ACHN (cell line): ENCODE measurements at places on chromosomes 6 and 20.

DNA sequence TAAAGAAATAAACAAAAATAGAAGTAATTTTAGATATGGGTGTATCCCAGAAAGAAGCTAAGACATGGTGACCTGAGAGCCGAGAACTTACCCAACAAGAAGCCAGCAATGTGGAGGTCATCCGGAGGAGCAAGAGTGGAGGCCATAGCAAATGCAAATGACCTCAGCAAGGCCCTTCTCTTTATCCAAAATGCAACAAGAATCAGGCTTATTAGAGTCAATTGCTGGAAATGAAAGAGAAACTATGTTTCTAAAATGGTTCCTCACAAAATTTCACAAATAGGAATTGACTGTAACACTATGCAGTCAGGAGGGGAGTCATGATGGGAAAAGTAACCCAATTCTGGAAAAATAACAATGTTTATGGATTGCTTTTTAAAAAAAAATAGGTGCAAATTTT, 90.4 kb downstream of the TNFAIP3 start:
- DNase-seq, result no peak

DNA sequence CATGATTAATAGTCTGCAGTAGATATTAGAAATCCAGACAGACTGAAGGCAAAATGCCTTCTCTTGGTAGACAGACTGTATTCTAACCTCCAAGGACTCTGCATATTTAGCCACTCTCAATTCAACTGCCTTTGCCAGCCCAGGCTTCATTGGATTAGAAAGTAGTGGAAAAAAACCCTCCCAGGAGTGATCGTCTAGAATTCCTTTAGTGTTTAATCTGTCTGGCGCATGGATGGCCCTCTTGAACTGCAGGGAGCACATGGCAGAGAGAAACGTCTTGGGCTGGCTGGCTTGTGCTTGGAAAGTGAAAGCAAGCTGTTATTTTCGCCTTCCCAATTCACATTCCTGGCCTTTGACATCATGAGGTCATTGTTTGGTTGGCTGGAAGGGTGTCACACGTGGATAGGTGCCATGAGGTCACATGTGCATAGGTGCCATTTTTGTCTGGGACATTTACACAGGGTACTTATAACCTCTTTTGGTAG, 30.9 kb upstream of the NEDD9 start:
- peak; percentile 79 for DNase-seq

GRCh38 chr6:148954934-148955333, 208.1 kb downstream of the UST start:
- no peak for DNase-seq

- DNase-seq, result peak; percentile 34
Observed at GRCh38 chr6:142903812-142904211, 41.2 kb downstream of the HIVEP2 start.

GRCh38 chr6:118921084-118921483, 13.9 kb downstream of the MCM9 start:
- no peak for DNase-seq

DNA sequence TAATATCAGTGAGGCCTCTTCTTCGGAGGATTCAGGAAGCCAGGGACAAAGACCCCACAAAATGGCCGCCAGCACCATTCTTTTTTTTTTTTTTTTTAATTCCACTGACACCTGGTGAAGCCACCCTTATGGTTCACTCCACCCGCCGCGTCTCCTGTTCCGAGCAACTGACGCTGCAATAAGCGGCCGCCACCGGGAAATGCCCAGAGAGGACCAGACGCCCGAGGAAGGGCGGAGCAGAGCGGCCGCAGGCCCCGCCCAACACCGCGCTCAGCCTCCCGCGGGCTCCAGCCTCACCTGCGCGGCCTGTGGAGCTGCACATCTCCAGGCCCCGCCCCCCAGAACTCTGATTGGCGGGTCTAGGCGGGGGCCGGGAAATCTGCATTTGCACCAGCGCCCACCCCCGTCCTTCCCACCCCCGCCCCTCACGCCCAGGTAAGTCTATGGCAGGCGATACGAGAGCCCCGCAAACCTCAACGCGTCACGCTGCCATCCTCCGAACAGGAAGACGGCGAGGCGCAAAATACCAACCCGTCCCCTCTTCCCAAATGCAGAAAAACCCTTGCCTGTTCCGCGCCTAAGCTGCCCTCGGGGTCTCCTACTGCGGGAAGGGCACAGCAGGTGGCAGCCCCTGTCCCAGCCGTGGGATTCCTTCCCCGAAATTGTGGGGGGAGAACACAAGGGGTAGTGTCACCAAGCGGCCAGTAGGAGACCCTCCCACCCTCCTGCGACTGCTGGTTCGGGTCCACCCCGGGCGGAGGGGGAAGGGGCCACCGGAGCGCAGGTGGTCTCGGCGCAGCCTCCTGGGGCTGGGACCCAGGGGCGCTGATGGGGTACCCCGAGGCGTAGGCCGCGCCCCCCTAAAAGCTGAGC, 960 bp downstream of the ATP9A start:
- DNase-seq, result peak; percentile 50

GRCh38 chr6:14232889-14233288, 115.3 kb downstream of the CD83 start:
- DNase-seq, result no peak

DNA sequence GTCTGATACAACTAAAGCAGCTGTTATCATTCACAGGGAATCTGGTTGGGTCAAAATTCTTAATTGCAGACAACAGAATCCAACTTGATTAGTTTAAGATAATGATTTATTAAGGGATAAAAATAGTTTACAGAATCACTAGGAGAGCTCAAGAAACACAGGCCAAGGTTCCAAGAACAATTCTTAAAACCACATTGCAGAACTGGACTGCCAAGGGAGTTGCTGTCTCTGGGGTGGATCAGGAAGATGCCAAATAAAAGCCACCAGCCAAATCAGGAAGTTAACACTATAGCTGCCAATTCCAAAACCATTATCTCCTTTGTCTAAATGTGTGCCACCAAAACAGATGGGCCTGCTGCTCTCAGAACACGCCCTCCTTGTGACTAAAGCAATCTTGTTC, 53.7 kb downstream of the NUDT3 start:
- DNase-seq, result no peak

DNA sequence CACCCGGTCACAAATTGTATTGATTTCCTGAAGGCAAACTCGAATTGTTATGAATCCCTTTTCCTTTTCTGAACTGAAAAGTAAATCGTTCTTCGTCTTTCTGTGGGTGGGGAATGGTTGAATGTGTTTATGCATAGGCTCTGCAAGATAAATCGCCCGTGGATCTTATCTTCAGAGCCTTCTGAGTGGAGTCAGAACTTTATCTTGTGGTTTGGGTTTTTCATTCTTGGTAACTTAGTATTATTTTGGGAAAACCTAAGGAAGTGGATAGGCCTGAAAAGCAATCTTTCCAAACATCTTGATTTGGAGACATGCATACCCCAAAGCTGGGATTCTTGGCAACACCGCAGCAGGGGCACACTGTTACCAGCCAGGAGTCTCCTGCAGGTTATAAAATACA, 122.4 kb downstream of the MAP3K7 start:
- no peak for DNase-seq

DNA sequence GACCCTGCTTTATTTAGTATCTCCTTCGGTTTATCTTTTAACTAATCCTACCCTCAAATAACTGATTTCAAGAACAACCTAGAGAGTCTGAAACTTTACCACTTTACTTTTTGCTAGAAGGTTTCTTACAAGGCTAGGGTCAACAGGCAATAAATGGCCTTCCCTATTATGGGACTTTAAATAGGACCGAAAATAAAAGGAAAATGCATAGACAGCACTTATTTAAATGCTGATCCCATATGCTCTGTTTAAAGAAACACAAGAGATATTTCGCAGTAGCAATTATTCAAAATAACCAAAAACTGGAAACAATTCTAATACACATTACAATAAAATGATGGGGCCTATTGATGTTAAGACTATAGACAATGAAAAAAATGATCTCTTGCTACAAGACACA, 13.7 kb downstream of the MCUR1 start:
- no peak for DNase-seq

DNA sequence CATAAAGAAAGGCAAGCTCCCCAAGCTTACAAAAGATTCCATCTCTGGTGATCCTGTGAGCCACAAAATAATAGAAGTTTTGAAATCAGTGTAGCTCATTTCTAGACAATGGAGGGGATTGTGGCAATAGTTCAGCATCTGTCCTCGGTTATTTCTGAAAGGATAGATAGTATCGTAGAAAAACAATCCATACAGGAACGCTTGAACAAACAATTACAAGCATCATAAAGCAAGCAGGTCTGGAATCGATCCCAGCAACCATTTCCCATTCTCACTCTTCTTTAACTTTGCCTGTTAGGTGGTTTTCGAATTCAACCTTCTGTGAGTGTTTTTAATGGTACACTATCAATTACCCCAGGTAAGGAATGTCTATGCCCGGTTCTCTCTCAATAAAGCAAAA, 931.1 kb downstream of the KIF16B start:
- DNase-seq, result no peak

- no peak for DNase-seq
Observed at GRCh38 chr6:131640576-131640975, 3.5 kb downstream of the ENPP3 start.

GRCh38 chr6:147510929-147511590, 2.6 kb downstream of the SAMD5 start:
- no peak for DNase-seq

GRCh38 chr20:44271915-44272663, 25.0 kb downstream of the GDAP1L1 start:
- DNase-seq, result no peak

GRCh38 chr6:5674721-5675120, 332.0 kb downstream of the NRN1 start:
- DNase-seq, result no peak

GRCh38 chr20:37598100-37598543, 70.4 kb upstream of the BLCAP start:
- no peak for DNase-seq

DNA sequence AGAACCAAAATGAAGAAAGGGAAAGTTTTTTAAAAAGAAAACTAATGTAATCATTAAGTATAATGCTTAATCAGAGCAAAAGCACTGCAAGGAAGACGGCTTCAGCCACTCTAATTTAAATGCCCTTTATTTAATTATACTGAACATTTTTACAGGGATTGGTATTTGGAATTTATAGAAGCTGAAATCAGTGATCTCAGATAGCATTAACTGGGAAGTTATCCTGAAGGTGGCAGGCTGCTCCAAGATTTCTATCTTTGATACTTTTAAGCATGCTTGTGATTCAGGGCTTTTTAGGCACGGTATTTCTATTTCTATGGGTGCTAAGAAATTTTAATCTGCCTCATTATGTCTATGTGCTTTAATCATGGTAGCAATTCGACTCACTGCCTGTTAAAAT, 1.3 kb upstream of the NDUFAF4 start:
- peak; percentile 56 for DNase-seq

- no peak for DNase-seq
Observed at GRCh38 chr6:21730533-21730932, 137.0 kb downstream of the SOX4 start.

- DNase-seq, result no peak
Observed at GRCh38 chr6:97842521-97842920, 559.5 kb upstream of the MMS22L start.

DNA sequence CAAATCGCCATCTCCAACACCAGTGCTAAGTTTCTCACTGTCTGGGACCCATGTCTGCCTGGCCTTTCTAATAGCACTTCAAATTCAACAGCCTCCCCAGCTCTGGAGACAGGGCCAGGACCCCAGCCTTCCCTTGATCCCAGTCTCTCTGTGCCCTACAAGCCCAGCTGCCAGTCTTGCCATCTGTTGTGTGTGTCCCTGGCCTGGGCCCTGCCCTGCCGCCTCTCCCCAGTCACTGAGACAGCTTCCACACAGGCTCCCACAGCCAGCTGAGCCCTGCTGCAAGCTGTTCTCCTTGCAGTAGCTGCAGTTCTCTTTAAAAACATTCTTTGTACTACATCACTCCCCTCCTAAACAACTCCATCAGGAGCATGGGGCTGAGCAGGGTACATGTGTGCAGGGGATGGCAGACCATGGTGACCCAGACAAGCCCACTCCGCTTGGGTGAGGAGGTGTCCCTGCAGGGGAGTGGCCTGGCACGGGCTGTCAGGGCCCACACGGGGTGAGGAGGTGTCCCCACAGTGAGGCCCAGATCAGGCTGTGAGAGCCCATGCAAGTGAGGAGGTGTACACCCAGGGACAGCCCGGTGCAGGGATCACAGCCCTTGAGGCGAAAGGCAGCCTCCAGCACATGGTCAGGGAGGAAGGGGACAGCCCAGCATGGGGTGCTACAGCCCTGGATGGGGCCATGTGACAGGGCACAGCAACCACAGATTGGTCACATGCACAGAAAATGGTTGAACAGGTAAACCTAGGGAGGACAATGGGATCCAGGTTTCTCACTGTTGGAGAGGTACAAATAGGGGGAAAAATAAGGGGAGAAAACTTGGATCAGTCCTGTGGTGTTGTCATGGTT, 16.2 kb downstream of the CST7 start:
- DNase-seq, result no peak

- no peak for DNase-seq
Observed at GRCh38 chr6:84731401-84731800, 33.0 kb downstream of the TBX18 start.

DNA sequence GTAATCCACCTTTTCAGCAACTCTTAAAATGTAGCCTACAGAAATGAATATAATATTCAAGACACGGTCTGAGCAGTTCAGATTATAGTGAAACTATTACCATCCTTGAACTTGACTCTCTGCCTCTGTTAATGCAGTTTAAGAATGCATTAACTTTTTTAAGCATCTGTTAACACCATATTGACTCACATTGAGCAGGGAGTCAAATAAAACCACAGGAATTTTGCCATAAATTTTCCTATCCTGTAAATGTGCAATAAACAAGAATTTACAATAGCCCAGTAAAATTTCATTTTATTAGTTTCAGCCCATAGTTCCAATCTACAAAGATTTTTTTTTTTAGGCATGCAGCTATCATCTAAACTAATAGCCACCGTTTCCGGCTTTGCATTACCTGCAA, 239.2 kb upstream of the DEFB112 start:
- DNase-seq, result no peak

DNA sequence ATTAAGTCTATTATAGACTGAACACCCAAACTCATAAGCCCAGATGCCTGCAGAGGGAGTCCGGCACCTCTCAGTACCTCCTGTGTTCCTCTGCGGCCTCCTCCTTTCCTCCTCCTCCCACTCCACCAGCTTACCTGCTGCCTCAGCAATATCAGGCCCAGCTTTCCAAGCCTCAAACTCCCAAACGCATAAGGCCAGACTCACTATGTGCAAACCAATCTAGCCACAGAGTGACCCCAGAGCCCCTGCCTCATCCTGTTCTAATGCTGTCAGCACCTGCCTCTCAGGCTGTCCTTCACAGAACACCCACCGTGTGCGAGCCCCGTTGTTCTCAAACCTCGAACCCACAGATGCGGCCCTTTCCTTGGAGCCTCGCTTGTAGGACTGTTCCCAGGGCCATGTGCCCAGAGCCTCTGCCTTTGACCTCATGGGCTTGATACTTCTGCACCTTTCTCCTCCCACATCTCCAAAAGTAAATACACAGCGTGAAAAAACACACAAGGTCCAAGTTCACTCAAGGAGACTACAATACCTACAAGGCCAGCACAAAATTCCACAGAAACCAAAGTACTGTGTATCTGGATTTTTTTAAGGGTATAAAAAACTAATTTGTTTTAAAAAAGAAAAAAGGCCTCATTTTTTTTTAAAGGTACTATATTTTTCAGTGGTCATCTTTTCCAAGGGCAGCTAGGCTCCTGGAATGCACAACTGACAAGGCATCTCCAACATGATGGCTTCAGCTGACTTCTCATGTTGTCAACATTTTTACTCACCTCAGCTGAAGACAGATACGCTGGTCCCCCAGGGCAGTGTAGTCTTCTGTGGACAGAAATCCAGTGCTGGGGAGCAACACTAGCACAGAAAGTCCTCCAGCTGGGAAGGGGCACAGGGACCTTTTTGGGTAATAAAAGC, 52.3 kb downstream of the ABHD12 start:
- no peak for DNase-seq

GRCh38 chr20:52481443-52481842, 289.9 kb upstream of the ZFP64 start:
- no peak for DNase-seq

GRCh38 chr6:142947714-142948480, 2.9 kb upstream of the HIVEP2 start:
- DNase-seq, result no peak
